Occipital lobe (tissue), 3 donors: ENCODE measurements at places on chromosomes 13 and 19.

DNA sequence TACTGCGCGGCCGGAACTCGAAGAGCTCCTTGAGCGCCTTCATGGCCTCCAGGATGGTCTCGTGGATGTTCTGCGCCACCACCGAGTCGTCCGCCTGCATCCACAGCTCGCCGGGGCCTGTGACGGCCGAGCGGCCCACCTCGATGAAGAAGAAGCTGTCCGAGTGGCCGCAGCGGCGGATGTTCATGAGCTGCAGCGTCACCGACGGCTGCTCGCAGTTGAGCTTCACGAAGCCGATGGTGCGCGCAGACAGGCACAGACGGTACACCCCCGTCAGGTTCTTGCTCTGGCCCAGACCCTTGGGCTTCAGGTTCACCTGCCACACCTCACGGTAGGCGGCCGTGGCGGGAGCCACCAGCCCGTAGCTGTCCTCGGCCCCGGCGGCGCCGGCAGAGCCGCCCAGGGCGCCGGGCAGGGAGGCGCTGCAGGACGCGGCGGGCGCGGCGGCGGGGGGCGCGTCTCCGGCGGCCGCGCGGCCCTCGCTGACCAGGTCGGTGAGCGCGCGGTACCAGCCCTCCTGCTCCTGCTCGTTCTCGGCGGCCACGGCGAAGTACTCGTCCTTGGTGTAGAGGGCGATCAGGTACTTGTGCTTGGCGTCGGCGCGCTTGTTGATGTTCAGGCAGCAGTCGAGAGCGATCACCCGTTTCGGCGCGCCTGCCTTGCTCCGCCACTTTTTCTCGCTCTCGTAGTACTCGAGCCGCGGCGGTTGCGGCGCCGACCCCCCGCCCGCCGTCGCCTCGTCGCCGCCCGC is 1.1 kb downstream of the IRS2 start:
- peak; percentile 28 for DNase-seq

GRCh38 chr19:49679771-49680413 is 2.8 kb downstream of the PRMT1 start:
- DNase-seq: no peak

- no peak for DNase-seq
Observed at GRCh38 chr13:35891507-35892441, 239.4 kb downstream of the DCLK1 start.

DNA sequence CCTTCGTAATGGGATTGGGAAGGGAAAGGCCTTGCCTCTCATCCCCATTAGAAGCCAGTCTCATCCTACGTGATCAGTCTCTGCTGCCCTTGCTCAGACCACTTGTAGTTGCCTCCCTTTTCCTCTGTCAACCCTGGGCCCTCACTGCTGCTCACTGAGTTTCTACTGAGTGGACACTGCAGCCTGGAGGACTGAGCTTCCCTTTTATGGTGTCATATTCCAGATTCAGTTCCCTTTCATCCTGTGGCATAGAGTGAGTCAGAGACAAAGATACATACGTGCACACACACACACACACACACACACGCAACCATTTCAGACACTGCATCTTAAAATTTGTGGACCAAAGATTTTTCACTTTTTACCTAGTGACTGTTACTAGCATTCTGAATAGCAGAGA is 56.6 kb downstream of the COG3 start:
- DNase-seq: no peak

- no peak for DNase-seq
Observed at GRCh38 chr13:71213252-71213821, 653.7 kb downstream of the DACH1 start.

DNA sequence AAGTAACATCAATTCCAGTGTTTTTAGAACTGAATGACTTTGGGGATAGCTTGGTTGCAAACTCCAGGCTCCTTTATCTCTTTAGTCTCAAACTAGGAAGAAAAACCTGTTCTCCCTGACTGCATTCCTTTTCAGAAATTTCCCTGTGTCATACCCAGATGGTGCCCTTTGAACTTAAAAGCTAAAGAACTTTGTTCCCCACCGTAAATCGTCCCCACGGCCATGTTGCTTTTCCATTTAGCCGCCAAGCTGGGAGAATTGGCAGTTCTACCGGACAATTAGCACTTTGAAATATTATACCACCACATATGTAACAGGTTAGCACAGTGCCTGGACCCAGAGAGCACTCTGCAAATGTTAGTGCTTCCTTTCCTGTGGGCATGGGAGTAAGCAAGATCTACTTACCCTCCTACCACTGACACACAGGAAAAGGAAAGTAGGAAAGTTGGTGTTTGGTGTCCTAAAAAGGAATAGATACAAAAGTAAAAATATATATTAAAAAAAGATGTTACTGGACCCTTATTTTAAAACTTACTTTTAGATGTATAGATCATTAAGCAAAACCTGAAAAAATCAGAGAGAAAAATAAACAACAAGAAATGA is 191.9 kb upstream of the MIR17HG start:
- no peak for DNase-seq

GRCh38 chr19:4579389-4579788 is 19.9 kb upstream of the SEMA6B start:
- DNase-seq: no peak

DNA sequence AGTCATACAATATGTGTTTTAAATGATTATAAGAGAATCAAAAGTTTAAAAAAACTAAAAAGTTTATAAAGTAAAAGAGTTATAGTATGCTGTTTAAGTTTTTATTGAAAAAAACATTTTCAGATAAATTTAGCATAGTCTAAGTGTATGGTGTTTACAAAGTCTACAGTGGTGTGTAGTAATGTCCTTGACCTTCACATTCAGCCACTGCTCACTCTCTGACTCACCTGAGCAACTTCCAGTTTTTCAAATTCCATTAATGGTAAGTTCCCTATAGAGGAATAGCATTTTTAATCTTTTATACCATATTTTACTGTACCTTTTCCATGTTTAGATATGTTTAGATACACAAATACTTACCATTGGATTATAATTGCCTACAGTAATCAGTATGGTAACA is 842.4 kb upstream of the KLHL1 start:
- no peak for DNase-seq

DNA sequence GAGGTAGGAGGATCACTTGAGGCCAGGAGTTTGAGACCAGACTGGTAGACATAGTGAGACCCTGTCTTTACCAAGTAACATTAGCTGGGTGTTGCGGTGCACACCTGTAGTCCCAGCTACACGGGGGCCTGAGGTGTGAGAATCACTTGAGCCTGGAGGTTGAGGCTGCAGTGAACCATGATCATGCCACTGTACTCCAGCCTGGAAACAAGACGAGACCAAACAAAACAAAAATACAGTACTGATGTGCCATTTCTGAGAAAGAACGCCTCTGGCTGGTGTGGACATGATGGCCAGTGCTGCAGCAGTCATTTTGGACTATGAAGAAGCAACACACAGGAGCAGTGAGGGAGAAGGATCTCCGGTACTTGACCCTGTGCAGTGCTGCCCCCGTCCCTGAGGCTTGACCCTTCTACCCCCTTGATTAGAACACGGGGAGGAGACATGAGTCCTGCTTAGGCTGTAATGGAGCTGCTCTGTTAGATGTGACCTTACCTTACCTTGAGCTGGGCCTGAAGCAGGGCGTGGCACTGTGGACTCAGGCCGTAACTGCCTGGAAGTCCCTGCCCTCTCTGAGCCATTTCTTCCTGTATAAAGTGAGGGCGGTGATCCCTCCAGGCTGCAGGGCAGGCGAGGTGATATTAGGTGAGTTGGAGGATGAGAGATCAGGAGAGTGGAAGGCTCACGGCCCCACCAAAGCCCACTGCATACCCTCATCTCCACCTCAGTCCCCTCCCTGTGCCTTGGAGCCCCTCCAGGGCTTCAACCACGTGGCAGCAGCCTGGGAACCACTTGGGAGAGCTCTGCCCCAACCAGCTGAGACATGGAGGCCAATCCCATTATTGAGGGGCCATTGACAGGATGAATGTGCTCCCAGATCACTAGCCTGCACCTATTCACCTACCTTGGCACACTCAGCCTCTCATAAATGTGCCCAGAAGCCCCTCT is 5.9 kb downstream of the RPL18A start:
- DNase-seq: no peak

GRCh38 chr19:49056101-49056901 is 1.2 kb downstream of the CGB7 start:
- no peak for DNase-seq

DNA sequence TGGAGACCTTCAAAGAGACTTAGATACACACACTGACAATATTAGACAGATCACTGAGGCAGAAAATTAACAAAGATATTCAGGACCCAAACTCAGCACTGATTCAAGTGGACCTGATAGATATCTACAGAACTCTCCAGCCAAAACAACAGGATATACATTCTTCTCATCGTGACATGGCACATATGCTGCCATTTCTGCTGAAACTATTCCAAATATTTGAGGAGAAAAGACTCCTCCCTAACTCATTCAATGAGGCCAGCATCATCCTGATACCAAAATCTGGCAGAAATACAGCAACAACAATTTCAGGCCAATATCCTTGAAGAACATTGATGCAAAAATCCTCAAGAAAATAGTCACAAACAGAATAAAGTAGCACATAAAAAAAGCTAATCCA is 53.3 kb downstream of the TRPC4 start:
- no peak for DNase-seq

DNA sequence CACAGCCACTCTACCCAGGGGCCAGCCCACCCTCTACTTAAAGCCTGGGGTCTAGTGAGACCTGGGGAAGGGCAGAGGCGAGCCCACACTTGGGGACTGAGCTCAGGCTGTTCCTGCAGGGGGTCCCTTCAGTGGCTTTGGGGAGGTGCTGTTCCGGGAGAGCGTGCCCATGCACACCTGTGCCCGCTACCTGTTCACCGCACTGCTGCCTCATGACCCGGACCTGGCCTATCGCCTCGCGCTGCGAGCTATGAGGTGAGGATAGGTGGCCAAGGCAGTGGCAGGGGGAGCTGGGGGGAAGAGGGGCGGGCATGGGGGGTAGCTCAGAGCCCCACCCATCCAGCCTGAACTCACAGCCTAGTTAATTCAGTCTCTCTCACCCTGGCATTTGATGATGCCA is 24.0 kb downstream of the ZSWIM4 start:
- no peak for DNase-seq

GRCh38 chr19:4012092-4012974 is 4.8 kb downstream of the PIAS4 start:
- DNase-seq: no peak

- DNase-seq: peak; percentile 88
Observed at GRCh38 chr19:2627319-2627829, 75.1 kb downstream of the GNG7 start.

- DNase-seq: no peak
Observed at GRCh38 chr13:98476538-98476966, 100.4 kb downstream of the STK24 start.

GRCh38 chr13:85993567-85993966 is 194.3 kb upstream of the SLITRK6 start:
- no peak for DNase-seq

GRCh38 chr19:14366529-14366928 is 14.7 kb upstream of the ADGRE5 start:
- no peak for DNase-seq

GRCh38 chr19:50706387-50706786 is 13.2 kb downstream of the SHANK1 start:
- DNase-seq: no peak

- DNase-seq: no peak
Observed at GRCh38 chr13:110627351-110627750, 12.0 kb downstream of the NAXD start.

GRCh38 chr13:27790523-27790922 is 1.8 kb upstream of the GSX1 start:
- DNase-seq: no peak

DNA sequence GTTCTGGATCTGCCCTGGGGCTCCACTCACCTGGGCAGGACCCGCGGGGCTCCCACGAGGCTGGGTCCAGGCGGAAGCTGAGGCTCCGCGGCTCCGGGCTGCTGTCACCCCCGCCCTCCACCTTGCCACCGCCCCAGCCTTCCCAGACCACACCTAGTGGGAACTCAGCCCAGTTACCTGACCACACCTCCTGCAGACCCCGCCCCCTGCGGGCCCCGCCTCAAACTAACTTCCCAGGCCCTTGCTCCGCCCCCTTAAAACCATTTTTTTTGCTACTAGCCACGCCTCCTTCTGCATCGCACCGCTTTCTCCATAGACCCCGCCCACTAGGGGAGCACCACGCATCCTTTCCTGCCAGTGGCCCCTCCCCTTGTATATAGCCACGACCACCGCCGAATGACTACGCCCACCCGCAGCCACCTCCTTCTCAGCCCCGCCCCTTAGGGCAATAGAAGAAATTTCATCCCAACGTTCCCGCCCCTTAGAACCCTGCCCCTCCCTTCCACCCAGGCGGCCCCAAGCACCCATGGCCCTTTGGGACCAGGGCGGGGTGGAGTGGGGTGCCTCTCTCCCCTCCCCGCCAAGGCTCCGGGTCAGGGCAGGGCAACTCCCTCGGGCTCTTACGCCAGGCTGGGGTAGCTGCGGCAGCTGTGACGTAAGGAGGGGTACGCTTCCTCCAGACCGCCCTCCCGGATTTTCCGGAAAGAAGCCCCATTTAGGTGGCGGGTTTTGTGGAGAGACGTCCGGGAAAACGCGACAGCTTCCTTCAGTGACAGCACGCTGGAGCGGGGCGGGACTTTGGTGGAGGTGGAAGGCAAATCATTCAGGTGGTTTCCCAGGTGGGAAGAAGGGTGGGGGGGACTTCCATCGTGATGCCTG is at the start of gene SH2D3A:
Gene SH2D3A, minus strand, starts transcription at position 79 of the 879 bp plus-strand sequence. CDS start 3,687 bp downstream, outside the sequence.
- DNase-seq: no peak

- DNase-seq: no peak
Observed at GRCh38 chr13:114157869-114158495, 21.1 kb upstream of the CFAP97D2 start.

GRCh38 chr19:55146078-55146704 is 2.8 kb downstream of the TNNT1 start:
- DNase-seq: no peak

DNA sequence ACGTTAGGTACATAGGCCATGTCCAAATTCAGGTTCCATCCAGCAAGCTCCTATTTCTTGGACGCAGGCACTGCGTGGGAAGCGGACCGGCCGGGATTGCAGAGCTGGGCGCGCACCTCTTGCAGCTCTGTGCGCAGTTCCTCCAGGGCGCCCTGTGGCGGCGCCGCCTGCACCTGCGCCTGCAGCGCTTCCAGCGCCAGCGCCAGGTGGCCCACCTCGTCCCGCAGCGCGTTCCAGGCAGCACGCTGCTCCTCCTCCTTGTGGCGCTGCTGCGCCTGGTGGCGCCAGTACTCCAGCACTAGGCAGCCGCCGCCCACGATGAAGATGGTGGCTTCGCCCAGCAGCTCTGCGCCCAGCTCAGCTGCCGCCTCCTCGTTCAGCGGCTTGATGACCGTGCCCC is 31.1 kb downstream of the OPA3 start:
- peak; percentile 14 for DNase-seq

DNA sequence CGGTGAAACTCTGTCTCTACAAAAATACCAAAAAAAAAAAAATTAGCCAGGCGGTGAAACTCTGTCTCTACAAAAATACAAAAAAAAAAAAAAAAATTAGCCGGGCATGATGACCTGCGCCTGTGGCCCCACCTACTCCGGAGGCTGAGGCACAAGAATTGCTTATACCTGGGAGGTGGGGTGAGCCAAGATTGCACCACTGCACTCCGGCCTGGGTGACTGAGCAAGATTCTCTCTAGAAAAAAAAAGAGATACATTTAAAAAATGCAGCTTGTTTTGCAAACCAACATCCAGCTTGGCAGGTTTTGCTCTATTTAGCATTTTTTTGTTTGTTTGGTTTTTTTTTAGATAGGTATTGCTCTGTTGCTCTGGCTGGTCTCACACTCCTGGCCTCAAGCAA is 6.7 kb upstream of the PGPEP1 start:
- no peak for DNase-seq

- DNase-seq: no peak
Observed at GRCh38 chr19:17394891-17395415, 957 bp upstream of the CCDC194 start.

GRCh38 chr19:28403690-28404089 is 809.3 kb downstream of the UQCRFS1 start:
- no peak for DNase-seq

- DNase-seq: no peak
Observed at GRCh38 chr13:52845334-52845761, 3.1 kb downstream of the PCDH8 start.
